Spinal cord (tissue), 10 donors: ENCODE measurements at places on chromosomes 1 and 21. TPM values are rescaled to one million over a fixed set of nuclear protein-coding genes. Genes with fewer than 3 reads are reported as not detected.
A peak's percentile ranks its signal among the peaks of the same experiment; 100 is the strongest.

CYYR1 gene
- total RNA-seq = 5.4 TPM

COA6 gene
- 26.4 TPM for total RNA-seq

MAP3K21 gene
- total RNA-seq = 6.1 TPM

GRCh38 chr1:207649210-207649753 lies 4.3 kb downstream of the CR1L start:
- DNase-seq = no peak

DNA sequence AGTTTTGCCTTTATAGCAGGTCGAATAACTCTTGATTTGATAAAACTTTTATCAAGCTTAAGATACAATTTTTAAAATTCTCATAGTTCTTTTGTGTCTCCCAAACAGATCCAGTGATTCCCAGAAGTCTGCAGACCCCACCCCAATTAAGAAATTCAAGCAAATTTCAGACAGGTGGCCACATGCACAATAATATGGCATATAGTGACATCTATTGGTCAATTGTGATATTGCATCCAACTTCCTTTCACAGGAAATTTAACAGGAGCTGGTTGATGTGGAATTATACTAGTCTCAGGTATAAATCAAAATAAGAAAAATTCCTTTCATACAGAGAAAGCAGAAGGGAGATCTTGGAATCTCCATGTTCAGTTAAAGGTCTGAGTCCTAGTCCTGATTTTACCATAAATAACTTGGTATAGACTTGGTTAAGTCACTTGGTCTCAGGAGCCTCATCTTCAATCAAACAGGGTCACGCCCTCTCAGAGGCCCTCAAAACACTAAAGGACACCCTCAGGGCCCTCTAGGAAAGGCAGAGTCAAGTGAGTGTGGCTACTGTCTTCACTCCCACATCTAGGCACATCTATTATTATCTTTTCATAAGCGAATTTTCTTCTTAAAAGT lies 24.1 kb downstream of the PIGM start:
- DNase-seq = no peak

GRCh38 chr1:114453361-114453784 lies 57.6 kb downstream of the TRIM33 start:
- DNase-seq = no peak

DNA sequence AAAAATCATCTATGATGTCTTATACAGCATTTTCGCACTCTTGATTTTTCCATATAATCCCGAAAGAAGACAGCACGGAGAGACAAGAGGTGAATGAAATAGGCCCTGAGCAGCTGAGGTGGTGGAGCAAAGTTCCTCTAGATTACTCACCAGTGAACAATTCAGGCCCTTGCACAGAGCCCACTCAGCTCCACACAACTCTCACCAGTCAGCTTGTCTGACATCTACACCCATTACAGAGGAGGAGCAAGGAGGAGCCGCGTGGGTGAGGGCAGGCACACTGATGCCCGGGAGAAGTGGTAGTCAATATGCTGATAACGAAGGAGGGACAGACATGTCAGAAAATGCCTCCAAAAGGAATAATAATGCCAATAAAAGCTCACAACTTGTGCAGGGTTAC lies 59.9 kb downstream of the DNM3 start:
- no peak for DNase-seq

DNA sequence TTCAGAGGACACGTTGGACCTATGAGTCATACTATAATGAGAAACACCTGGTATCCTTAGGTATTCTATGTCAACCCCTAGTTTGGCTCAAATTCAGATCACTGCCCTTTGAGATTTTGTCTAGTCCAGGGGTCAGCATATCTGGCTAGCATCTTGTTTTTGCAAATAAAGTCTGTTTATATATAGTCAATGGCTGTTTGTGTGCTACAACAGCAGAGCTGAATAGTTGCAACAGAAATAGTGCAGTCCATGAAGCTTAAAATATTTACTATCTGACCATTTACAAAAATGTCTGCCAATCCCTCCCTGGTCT lies 48.5 kb upstream of the EDEM3 start:
- DNase-seq = no peak

GRCh38 chr1:22739648-22740385 lies 29.2 kb downstream of the EPHB2 start:
- DNase-seq = no peak

- no peak for DNase-seq
Observed at GRCh38 chr1:38274974-38275373, 228.4 kb upstream of the POU3F1 start.

GRCh38 chr1:196877964-196878363 lies 9.9 kb upstream of the CFHR4 start:
- peak; percentile 68 for DNase-seq

GRCh38 chr1:110411173-110411735 lies 3.8 kb upstream of the LAMTOR5 start:
- DNase-seq = no peak

DNA sequence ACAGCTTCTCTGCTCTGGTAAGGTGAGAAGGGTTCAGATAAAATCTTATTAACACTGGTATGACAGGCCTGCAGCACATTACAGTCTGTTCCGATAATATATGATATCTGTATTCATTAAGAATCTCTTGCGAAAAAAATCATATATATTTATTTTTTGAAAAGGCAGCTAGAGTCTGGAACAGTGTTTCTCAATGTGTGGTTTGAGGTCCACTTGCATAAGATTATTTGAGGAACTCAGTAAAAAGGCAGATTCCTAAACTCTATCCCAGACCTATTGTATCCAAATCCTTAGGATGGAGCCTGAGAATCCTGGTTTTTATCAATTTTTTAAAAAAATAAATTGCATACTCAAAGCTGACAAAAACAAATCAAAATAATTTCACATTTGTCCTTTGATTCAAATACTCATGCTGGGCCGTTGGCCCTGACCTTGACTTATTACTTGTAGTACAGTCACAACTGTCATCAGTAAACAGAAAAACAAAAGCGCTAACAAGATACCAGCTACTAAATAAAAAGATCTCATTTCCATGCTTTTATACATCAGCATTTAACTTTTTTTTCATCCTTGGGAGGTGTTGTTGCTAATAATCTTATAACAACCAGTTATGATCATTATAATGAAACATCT lies 60.6 kb downstream of the RGS2 start:
- DNase-seq = no peak

DNA sequence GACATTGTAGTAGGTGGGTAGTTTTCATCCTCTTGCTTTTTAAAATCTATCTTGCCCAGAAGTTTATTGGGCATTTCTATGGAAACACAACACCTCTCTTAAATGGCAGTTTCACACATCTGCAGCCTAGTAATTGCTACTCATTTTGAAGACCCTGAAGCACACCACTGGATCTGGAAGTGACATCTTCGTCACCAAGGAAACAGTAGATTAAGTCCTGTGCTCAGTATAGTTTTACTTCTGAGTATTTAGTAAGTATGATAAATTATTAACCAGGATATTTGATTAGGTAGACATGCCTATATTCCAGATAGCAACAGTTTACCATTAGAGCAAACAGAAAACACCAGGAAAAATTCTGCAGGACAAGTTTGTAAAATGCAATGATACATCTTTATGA lies 48.7 kb downstream of the UCK2 start:
- DNase-seq = no peak

- peak; percentile 8 for DNase-seq
Observed at GRCh38 chr21:27690426-27690825, 723.5 kb upstream of the ADAMTS5 start.

DNA sequence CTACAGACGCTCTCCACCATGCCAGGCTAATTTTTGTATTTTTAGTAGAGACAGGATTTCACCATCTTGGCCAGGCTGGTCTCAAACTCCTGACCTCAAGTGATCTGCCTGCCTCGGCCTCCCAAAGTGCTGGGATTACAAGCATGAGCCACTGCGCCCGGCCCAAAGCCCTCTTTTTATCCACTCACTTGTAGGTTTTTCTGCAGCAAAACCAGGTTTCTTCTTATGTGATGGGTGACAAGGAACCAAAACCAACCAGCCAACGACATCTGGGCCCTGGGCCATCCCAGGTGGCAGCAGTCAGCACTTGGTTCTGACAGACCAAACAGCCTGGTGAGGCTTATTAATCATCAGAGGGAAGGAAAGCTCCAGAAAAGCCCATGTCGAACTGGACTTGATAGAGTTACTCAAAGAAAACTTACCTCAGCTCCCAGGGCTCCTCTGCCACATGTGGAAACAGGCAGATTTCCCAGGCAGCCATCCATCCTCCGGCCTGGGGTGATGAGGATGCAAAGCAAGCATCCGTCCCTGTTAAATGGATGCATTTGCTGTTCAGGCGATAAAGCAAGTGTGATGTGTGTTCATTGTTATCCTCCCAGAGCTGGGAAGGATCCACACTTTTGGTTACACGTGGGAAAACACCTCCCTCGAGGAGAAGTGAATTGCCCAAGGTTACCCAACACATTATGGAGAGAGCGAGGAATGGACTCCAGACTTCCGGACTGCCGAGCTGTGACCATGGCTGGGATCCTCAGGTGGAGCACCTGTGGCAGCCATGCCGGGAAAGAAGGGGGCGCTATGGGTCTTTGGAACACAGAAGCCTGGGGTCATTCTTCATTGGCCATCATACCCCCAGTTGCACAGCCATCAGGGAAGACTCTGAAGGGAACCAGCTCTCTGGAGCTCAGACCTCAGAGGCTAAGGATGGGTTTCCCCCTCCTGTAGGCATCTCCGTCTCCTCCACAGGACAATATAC lies 118.8 kb downstream of the HUNK start:
- DNase-seq = no peak
